ENCODE measurements at places on chromosomes 6 and 20.

- DNase-seq: no peak
These were observed 70.7 kb upstream of the SMIM29 start for GRCh38 chr6:34319471-34319885.

- no peak for DNase-seq
These were observed 23.1 kb downstream of the AAR2 start for GRCh38 chr20:36259177-36260061.

GRCh38 chr20:40173872-40174271 lies 515.2 kb downstream of the MAFB start:
- DNase-seq: no peak

- no peak for DNase-seq
These were observed 194.7 kb upstream of the MCHR2 start for GRCh38 chr6:100188754-100189153.

GRCh38 chr6:14747881-14748520 lies 497.9 kb upstream of the JARID2 start:
- DNase-seq: no peak

DNA sequence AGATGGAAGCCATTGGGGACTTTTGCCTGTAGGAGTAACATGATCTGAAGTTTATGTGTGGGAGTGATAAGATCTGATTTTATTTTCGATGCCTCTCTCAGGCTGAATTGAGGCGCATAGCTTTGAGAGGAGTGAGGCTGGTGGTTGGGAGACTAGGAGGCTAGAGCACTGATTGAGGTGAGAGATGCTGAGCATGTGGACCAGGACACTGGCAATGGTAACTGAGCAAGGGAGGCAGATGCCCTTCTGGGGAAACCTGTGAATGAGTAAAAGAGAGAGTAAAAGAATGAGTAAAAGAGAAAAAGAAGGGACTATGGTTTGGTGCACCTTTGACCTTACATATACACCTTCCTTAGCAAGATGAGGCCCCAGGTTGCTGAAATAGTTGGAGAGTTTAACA lies 3.0 kb downstream of the RRP36 start:
- no peak for DNase-seq

DNA sequence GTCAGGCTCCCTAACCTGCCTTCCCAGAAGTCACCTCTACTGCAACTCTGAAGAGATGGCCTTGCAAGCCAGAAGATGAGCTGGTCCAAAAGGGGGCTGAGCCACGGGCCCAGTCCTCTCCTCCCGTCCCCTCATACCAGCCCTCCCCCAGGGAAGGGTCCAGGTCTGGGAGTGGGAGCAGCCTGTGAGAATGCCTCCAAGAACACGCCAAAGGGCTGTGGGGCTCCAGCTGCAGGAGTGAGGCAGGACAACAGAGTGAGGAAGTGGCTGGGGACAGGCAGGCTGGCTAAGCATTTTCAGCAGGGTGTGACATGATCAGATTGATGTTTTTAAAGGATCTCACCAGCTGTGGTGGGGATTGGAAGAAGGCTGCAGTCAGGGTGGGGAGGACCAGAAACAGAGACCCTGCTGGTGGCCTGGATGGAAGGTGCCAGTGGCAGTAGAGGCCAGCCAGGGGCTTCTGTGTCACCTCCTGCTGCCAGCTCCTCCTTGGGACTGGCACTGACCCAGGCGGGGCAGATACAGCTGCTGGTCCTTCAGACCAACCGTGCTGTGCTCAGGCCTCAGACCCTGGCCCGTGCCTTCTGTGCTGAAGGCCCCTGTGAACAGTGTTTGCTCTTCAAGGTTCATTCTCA lies 257.6 kb downstream of the NRN1 start:
- no peak for DNase-seq

- no peak for DNase-seq
These were observed 4.1 kb upstream of the C6orf141 start for GRCh38 chr6:49546331-49546730.

DNA sequence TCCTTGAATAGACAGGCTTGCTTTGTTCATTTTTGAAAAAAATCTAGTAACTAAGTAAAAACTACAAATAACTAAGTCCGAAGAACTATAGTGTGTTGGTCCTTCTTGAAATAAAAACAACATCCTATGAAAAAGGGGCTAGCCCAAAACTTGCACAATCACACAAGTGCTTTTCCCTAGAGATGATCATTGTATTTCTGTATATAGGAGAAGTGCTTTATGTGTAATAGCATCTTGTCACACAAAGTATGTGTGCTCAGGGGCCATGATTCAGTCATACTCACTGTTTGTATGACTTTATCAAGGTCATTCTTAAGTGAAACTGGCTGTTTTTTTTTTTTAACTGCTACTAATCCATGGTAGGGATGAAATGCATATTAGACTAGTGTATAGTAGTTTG lies 179.8 kb downstream of the DTNBP1 start:
- no peak for DNase-seq

DNA sequence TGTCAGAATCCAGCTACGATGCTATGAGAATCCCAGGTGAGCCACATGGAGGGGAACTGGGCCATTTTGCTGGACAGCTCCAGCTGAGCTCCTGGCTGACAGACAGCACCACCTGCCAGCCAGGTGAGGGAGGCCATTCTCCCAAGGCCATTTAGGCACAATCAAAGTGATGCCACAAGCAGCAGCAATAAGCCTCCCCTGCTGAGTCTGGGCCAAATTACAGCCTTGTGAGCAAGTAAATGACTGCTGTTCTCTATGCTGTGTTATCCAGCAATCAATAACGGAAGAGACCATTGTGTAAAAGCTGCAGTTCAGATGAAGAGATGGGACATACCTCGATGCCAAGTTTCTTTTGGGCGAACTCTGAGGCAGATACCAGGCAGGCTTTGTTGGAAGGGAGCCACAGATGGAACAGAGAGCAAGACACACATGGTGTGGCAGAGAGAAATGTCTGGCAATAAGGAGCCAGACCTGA lies 14.0 kb upstream of the SCGN start:
- no peak for DNase-seq

GRCh38 chr6:2450546-2450945 lies 205.1 kb upstream of the GMDS start:
- no peak for DNase-seq

DNA sequence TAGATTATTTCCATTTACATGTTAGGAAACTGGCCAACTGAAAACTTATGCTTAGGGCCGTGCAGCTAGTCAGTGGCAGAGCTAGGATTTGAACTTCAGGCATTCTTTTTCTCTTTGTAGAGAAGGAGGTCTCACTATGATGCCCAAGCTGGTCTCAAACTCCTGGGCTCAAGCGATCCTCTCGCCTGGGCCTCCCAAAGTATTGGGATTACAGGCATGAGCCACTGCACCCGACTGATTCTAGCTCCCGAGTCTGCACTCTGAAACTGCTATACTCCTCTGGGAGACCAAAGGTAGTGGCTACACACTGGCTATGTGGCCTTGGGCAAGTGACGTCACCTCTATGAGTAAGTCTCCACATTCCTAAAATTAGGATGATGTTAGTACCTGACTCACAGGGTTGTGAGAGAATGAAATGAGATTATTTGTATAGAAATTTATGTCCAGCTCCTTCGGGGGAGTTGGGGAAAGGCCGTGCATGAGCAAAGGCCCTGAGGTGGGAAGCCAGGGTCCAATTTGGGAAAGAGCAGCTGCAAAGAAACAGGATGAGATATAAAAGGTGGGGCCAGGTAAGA lies 6.4 kb downstream of the PLTP start:
- no peak for DNase-seq

GRCh38 chr6:37142050-37142614 lies 27.8 kb upstream of the PIM1 start:
- DNase-seq: no peak

- DNase-seq: peak; percentile 52
These were observed 49.7 kb downstream of the NOL4L start for GRCh38 chr20:32535316-32535952.

- peak; percentile 59 for DNase-seq
These were observed 2.6 kb downstream of the TFEB start for GRCh38 chr6:41732591-41733359.

DNA sequence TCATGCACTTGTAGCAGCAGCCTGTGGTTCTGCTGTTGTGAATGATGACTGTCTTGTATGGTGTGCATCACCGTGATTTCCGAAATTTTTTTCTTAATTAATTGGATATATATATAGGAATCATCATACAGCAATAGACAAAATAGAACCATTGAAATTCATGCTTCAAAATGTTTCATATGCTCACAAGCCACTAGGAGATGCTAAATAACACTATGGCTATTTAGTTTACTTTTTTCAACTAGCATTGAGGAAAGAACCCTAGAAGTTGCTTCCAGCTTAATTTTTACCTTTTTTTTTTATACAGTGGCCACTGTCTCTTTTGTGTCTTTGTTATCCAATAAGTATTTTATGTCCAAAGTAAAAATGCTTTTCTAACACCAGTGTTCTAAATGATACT lies 485.4 kb downstream of the CDKAL1 start:
- DNase-seq: no peak

GRCh38 chr6:7134999-7135745 lies 27.4 kb downstream of the RREB1 start:
- DNase-seq: no peak

- no peak for DNase-seq
These were observed 767 bp downstream of the PTK6 start for GRCh38 chr20:63536241-63536977.

DNA sequence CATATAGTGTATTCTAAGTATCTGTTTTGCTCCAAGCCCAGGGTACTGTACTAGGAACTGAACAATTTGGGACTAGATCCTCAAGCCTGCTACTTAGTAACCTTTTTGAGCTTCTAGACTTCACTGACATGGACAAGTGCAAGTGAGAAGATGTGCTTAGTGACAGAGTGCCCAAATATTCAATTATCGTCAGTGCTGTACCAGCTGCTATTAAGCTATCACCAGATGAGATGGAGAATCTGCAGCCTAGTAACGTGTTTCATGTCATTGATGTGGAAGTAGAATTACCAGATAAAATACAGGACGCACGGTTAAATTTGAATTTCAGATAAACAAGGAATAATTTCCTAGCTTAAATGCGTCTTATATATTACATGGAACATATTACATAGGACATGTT lies 218.3 kb downstream of the ARID1B start:
- DNase-seq: no peak

DNA sequence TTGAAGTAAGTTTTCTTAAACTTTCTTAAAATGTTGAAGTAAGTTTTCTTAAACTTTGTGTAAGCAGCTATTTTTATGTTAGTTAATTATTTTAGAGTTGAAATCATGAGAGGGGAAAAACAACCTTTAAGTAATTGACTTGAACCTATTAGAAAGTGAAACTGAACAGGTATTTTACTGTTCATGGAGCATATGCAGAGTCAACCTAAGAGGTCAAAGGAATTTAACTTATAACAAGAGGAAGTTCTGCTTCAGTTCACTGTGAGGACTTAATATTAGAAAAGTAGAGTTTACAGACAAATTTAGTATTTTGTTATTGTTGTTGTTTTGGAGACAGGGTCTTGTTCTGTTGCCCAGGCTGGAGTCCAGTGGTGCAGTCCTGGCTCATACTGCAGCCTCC lies 38.0 kb downstream of the CDYL start:
- no peak for DNase-seq

DNA sequence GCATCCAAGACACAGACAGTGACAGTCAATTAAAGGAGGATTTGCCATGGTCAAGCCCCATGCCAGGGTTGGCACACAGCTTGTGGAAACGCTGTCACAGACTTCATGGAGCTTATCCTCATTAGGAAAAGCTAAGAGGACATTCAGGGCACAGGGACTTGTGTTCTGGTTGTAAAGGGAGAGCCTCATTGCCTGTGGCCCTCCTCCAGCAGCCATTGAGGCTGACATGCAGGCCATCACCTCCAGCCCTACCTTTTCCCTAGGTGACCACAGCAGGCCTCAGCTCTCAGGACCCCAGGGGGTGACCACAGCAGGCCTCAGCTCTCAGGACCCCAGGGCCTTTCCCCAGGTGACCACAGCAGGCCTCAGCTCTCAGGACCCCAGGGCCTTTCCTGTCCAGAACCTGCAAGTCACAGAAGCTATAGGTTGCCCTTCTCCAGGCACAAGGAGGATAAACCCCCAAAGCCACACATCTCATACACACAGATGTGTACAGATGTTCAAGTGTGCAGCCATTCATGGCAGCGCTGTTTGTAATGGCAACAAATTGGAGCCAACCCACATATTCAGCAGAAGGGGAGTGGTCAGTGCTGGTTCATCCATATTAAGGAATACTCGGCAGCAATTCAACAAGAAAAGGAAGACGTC lies 26.1 kb downstream of the DUSP22 start:
- DNase-seq: no peak

GRCh38 chr6:5967594-5967993 lies 39.1 kb downstream of the NRN1 start:
- no peak for DNase-seq

DNA sequence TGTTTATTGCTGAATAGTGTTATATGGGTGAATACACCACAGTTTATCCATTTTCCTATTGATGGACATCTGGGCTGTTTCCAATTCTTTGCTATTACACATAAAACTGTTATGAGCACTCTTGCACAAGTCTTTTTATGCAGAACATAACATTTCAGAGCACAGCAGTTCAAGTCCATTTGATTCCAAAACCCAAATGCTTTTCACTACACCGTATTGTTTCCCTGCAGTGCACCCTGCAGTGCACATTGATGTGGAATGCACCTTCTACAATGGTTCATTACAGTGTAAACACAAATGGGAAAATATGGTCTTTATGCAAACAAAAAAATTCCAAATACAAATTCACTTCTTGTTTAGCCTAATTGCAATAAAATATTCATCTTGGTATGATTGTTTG lies 3.6 kb upstream of the SLC2A12 start:
- DNase-seq: no peak
